ENCODE measurements at places on chromosomes 1 and 21.

GRCh38 chr21:17427157-17427556 lies 85.7 kb upstream of the CXADR start:
- no peak for DNase-seq

DNA sequence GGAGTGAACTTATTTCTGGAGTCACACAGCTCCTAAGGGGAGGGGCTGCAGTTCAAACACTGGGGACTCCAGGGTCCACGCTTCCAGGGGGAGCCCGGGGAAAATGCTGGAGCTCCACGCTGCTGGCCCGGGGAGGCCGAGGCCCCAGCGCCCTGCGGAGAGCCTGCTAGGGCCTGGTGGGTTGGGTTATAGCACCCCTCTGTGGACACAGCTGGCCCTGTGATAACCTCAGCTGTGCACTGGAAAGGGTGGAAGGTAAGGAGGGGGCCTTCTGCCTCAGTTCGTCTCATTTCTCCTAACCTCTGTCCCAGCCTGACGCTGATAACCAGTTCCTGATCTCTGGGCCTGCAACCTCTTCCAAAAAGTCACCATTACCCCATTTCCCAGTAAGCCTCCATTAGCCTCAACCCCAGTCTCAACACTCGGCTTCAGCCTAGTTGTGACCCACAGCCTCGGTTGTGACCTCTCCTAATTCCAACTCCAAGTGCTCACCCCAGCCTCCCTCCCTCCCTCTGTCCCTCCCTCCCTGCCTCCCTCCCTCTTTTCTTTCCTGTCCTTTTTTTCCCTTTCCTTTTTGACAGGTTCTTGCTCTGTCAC lies 7.1 kb downstream of the NBL1 start:
- peak; percentile 64 for DNase-seq

- DNase-seq, result no peak
Measured at GRCh38 chr1:173344034-173344743, 132.9 kb upstream of the PRDX6 start.

GRCh38 chr1:60436186-60436585 lies 362.6 kb upstream of the C1orf87 start:
- no peak for DNase-seq

GRCh38 chr1:103230061-103230460 lies 121.7 kb upstream of the COL11A1 start:
- no peak for DNase-seq

DNA sequence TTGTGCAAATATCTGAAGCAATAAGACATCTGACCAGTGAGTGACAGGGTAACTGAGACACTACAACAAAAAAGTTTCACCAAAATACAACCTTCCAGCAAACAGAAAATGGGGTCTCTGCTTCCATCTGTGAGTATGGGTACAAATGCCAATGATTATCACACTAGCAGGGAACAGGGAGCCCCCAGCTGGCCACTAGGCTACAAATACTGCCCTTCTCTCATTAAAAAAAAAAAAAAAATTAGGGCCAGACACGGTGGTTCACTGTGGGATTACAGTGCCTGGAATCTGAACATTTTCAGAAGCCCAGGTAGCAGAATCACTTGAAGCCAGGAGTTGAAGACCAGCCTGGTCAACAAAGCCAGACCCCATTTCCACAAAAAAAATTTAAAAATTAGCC lies 48.4 kb upstream of the EDARADD start:
- DNase-seq, result no peak

DNA sequence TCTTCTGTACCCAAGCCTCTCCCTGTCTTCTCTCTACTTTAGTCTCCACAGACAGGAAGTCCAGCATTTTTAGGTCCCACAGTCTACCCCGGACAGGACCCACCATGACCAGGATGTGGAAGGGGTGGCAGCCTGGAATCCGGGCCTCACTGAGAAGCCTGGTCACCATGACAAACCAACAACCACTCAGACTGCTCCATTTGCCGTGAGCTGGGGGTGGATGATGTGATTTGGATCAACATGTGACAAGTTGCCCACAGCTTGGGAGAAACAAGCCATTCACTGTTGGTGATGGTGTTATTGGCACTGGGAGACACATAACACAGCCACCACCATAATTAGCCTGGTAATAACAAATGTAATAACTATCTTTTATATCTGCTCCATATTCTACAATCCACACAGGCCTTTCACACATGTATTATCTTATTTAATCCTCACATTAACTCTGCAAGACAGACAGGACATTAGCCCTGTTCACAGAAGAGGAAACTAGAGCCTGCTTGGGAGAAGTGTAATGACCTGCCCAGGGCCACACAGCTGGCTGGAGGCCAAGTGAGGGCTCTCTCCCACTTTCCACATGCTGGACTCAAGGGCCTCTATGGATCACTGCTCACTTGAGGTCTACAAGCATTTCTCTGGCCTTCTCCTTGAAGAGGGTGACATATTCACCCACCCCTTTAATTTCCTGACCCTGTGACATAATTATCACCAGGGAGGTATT lies 22.9 kb downstream of the MEF2D start:
- DNase-seq, result no peak

GRCh38 chr1:57675776-57676175 lies 251.9 kb upstream of the DAB1 start:
- DNase-seq, result no peak
